ENCODE measurements at places on chromosomes 3 and 15.

DNA sequence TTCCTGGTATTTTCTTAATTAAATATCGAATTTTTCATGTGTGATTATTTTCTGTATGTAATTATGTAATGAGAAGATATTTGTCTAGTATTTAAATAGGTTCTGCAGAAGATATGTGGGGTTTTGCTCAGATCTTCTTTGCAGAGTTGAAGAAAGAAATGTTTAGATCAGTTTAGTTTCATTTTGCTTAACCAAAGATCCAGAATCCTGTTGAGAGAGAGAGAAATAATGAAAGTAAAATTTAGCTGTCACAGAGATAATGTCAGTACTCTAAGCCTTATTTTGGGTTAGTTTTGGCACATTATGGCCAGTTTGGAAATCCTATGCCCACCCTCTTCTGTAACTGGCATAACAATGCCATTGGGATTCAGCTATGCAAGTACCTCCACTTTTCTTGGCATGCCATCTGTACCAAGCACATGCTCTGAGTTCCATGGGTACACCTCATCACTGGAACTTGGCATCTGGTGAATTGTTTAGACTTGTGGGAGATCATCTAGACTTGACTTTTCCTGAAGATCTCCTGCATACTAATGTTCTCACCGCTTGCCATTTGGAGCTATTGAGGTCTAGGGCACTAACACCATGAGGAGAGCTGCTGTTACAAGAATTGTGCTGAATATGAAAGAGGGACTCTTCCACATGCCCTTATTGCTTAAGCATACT, 30.9 kb downstream of the PLSCR1 start:
- no peak for DNase-seq
- H3K27me3 ChIP-seq, result no peaks in the 10 kb centered on the region
- no peak overlapping the region for H3K4me3 ChIP-seq
- H3K36me3 ChIP-seq, result no peaks in the 10 kb centered on the region

DNA sequence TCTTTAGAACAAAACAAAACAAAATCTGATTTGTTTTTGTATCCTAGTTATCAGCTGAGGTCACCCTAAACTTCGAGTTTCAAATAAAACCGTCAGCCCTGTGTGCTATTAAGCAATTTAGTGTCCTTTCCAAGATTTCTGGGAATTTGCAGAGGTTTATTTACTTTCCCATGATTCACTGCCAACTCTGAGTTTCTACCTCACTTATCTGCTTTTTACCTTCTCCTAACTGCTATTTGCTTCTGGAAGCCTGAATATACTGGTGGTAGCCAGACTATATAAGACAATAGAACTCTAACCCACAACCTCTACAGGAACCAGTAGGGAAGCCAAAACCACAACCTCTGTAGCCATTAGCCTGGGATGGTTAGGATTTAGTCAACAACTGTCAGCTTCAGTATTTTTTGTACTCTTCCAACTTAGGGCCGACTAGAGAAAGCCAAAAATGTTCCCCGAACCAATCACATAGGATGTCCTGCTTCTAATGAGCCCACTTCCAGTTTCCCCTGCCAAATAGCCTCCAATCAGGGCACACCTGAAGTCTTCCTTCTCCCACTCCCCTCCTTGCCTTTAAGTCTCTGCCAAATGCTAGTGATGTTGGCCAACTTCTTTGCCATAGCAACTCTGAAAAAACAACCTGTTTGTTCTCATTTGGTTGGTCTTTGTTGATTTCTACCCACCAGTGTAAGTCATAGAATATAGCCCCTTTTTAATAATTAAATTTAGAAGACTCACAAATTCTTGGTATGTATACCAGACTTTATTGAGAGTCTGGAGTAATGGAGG, 273.1 kb downstream of the ULK4 start:
- no peak overlapping the region for H3K27ac ChIP-seq
- H3K4me1 ChIP-seq, result no peaks in the 10 kb centered on the region
- H3K27me3 ChIP-seq, result no peaks in the 10 kb centered on the region
- H3K36me3 ChIP-seq, result no peaks in the 10 kb centered on the region
- no peak for DNase-seq

- H3K4me1 ChIP-seq, result no peaks in the 10 kb centered on the region
- no peak overlapping the region for H3K27ac ChIP-seq
- H3K36me3 ChIP-seq, result no peaks in the 10 kb centered on the region
- no peak for DNase-seq
- H3K27me3 ChIP-seq, result no peaks in the 10 kb centered on the region
Observed at GRCh38 chr15:86203462-86203861, 123.8 kb downstream of the AGBL1 start.

DNA sequence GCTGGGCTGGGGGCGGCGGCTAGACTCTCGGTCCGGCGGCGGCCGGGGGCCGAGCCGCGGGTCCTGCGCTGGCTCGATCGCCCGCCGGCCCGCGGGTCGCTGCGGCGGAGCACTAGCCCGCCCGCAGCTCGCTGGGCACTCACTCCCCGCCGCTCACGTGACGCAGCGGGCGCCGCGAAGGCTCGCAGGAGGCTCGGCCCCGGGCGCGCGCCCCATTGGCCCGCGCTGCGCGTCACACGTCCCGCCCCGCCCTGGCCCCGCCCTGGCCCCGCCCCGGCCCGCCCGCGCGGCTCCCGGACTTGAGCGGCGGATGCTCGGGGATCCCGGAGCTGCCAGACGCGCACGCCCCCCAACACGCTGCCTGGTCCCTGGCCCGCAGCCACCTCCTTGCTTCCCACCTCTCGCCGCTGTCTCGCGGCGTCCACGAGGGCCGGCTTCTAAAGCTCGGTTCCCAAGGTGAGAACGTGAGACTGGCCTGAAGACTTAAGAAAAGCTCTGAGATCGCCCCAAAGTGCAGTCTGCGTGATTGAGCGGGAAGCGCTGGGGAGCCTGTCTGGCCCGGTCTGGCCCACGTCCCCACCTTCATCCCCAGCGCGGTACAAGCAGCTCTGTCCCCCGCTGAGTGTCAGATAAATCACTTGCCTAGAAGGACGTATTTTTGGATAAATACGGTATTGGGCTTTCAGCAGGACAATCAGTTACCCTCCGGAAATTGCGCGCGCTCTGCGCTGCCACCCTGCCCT, at the start of gene KLF15:
Gene KLF15, minus strand, starts transcription at position 114 of the 743 bp plus-strand sequence. CDS start 4,486 bp downstream, outside the sequence.
- DNase-seq, result peak; percentile 96
- H3K36me3 ChIP-seq, result no peaks in the 10 kb centered on the region
- peaks cover 6% of the 10 kb centered on the region for H3K4me1 ChIP-seq
- peak within 1 kb of the TSS; percentile 78 for H3K27ac ChIP-seq

GRCh38 chr3:47567149-47567548, 11.5 kb downstream of the CSPG5 start:
- no peaks in the 10 kb centered on the region for H3K36me3 ChIP-seq
- no peaks in the 10 kb centered on the region for H3K4me1 ChIP-seq
- no peak overlapping the region for H3K27ac ChIP-seq
- no peak overlapping the region for H3K4me3 ChIP-seq

Measured in cardiac muscle cell (in vitro differentiated cells and primary cell).